ENCODE measurements at places on chromosomes 7 and 10.
A peak's percentile ranks its signal among the peaks of the same experiment; 100 is the strongest.

DNA sequence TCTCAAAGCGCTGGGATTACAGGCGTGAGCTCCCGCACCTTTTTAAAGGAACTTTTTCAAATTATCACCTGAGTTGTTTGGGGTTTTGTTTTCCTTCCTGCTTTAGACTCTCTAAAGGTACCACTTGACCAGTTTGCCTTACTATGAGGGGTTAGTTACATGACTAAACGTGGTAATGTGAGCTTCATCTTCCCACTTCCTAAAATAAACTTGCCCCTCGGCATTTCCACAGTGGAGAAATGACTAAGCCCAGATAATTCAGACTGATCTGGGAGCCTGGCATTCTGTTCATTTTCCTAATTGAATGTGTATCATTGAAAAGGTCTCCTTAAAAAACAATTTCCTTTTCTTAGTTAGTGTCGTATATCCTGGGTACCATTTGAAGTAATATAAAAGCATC is 163.4 kb downstream of the PLXDC2 start:
- no peak for DNase-seq

DNA sequence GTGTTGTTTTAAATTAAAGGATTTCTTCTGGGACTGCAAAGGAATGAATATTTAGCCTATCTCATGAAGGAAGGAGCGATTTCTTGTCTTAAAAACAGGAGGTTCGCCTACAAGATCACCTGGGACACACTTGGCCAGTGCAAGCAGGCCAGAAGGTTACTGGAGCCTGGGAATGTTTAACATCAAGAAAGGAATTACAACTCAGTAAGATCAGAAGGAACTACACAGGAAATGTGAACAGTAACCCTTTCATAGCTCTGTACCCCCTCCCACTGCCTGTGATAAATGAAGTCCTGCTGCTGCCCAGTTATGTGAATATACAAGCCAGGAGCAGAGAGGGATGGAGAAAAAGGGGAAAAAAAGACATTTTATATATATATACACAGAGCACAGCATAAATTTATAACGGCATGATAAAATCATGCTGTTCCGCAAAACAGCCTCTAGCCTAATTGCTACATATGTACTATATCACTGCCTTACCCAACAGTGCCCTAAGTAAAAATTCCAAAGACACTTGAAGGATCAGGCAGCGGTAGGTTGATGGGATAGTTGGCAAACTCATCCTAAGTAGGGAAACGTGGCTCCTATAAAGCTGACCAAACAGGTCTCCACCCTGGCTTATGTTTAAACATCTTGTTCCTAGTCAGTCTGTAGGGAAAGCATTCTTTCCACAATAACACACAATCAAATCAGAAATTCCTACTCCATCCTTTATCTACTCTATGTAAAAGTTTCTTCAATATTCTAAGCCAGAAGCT is 63.8 kb downstream of the ZNF438 start:
- no peak for DNase-seq

GRCh38 chr10:36721871-36722270 is 403.5 kb upstream of the ANKRD30A start:
- DNase-seq = no peak

GRCh38 chr10:74310652-74311257 is 159.7 kb downstream of the ADK start:
- no peak for DNase-seq

DNA sequence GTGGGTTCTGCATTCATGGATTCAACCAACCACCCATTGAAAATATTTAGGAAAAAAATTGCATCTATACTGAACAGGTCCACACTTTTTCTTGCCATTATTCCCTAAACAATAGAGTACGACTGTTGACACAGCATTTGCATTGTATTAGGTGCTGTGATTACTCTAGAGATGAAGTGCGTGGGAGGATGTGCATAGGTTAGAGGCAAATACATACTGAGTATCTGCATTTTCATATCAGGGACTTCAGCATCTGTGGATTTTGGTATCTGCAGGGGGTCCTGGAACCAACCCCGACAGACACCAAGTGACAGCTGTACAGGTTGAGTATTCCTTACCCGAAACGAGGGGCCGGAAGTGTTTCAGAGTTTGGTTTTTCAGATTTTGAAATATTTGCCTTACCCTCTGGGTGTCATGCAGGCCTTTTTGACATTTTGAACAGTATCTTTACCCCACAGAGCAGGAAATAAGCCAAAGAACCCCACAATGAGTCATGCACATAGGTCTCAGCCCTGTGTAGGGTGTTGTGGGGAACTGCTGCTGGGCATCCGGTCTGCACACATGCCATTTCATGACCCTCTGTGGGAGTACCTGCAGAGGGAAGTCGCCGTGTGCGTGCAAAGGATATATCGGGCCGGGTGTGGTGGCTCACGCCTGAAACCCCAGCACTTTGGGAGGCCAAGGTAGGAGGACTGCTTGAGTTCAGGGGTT is 14.5 kb downstream of the NUDT5 start:
- no peak for DNase-seq

GRCh38 chr7:150357270-150357669 is 11.4 kb upstream of the REPIN1 start:
- no peak for DNase-seq

DNA sequence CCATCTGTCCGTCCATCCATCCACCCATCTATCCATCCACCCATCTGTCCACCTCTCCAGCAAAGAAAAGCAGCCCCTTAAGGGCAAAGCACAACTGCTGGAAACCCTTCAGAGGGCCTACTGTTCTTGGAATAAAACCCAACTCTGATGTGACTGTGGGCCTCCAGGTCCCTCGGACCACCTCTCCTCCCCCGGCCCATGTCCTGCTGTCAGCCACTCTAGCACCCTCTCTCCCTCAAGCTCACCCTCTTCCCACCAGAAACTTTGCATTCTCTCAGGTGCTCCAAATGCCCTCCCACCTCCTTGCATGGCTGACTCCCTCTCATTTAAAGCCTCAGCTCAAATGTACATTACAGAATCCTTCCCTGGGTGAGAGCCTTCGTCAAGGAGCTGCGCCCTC is 110.3 kb downstream of the ARHGAP22 start:
- no peak for DNase-seq

GRCh38 chr7:80711531-80711930 is 73.1 kb downstream of the CD36 start:
- no peak for DNase-seq

DNA sequence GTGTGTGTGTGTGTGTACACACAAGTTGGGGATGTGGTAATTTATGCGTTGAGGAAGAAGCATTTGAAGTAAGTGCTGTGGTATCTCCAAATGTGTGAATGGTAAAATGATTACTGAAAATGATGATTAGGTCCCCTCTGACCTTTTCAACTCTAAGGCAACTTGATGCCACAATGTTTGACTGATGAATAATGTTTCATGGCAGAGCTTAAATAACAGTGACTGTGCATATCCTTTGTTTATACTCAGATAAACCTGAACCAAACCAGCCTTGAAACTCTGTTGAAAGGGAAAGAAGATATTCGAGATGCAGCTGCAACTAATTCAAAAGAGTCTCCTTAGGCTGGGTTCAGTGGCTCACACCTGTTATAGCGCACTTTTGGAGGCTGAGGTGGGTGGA is 64.8 kb upstream of the YAE1 start:
- no peak for DNase-seq

GRCh38 chr10:94219829-94220228 is 142.9 kb downstream of the NOC3L start:
- no peak for DNase-seq

GRCh38 chr7:135200821-135201331 is 10.4 kb downstream of the WDR91 start:
- no peak for DNase-seq

- DNase-seq = no peak
These were observed 7.8 kb upstream of the SLF2 start for GRCh38 chr10:100904917-100905316.

GRCh38 chr7:73851410-73852338 is 9.3 kb upstream of the TMEM270 start:
- DNase-seq = peak; percentile 67

- DNase-seq = no peak
These were observed 283.3 kb upstream of the SEMA3A start for GRCh38 chr7:84477786-84478478.

DNA sequence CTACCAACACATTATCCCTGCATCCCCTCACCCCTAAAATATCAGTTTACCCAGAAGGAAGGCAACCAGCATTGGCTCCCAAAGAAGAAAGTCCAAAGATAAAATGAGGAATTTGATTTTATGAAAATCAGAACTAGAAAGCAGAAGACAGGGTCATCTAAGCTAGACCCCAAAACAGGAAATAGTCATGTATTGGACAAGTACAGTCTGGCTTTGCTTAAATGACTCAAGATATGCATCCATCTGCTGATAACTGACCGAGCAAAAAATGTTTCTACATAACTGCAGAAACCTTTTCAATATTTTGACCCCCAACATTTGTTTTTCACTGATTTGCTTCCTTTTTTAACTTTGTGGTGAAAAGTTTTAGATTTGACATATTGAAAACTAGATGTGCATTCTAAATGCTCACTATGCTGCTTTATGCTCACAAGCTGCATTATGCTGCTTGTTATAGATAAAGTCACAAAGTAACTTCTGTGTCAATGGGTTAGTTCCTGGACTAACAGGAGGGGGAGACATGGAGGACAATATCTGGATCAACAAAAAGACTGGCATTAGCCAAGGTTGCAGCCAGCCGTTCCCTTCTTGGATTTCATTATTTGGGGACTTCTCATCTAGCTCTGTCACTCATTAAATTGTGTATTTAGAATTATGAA is 227.0 kb downstream of the INHBA start:
- DNase-seq = no peak
